ENCODE measurements at places on chromosomes 12 and 14. TPM values are rescaled to one million over a fixed set of nuclear protein-coding genes. Genes with fewer than 3 reads are reported as not detected.

SMIM41 gene
- 0.51 TPM for total RNA-seq

DNA sequence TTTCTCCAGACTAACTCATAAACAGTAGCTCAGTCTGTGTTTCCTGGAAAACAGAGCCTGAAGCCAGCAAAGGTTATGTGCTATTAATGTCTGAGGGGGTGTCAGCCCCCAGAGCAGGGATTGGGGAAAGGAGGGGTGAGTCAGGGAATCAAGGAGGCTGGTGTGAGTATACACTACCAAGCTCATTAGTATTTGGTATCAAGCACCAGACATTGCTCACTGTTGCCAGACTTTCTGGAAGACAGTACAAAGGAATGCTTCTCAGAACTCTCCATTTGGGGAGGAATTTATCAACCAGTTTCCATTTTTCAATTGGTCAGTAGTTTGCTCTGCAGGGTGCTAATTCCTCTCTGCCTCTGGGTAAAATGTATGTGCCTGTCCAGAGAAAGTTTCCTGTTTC lies 443.4 kb downstream of the GLT1D1 start:
- no peak for DNase-seq

DNA sequence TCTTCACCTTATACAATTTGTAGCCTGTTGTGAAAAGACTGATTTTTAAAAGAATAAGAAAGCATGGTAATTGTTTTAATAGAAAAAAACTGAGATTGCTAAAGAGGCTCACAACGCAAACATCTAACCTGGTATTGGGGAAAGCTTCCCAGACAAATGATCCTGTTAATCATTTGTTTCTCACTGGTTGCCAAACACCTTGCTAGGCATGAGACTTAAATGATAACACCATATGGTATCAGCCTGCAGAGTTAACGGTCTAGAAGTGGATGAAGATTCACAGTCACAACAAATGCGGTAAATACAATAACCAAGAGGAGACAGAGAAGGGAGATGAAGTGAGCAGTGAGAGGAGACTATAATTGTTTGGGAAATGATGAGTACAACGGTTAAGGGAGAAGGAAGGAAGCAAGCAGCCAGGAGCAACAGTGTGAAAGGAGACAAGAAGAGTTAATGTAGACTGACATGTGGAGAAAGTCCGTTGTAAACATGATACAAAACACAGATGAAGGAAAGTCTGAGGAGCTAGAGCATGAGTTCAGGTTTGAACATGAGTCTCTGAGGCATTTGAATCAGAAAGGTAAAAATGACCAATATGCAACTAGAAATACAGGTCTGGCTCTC lies 19.8 kb downstream of the GXYLT1 start:
- no peak for DNase-seq

DNA sequence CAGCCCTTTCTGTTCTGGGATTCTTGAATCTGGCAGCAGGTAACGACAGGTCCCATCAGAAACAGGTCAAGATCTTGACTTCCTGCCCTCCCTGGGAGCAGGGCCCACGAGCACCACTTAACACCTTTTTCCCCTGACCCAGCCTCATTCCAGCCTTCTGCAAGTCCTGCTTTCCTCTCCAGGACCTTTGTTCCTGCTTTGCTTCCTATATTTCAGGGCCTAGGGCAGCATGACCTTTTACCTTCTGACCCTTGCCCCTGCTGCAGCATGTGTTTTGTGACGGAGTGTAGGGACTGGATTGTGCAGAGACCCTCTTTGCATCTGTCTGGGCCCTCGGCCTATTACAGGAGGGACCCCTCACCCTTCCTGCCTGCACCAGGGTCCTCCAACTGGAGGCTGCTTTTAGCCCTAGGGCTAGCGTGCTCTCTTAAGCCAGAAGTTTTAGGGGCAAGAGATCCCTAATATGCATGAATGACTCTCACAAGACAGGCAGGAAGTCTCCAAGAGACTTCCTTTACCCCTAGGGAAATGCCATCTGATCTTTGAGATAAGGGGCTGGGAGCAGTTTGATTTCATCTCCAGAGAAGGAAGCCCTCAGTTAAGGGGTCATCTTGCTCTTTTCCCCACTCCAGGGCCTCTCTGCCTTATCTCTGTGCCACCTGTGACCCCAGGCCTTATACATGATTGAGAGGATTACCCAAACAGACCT lies 209.4 kb upstream of the BCL2L14 start:
- DNase-seq: no peak

DNA sequence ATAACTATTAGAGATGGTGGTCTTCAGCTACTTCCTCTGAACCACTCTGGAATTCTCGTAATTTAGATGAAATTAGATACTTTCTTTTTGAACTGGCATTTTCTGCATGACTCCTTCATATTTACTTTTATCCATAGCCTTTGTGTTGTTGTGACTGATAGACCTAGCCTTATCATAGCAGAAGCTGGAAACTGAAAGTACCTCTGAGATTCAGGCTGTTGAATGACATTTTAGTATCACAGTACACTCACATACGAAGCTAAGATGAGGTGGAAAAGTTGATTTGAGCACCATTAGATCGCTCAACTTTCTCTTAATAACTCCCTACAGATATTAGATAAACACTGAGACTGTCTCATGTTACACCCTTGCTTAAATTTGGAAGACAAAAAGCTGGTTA lies 525.1 kb upstream of the FBXO33 start:
- DNase-seq: no peak

DNA sequence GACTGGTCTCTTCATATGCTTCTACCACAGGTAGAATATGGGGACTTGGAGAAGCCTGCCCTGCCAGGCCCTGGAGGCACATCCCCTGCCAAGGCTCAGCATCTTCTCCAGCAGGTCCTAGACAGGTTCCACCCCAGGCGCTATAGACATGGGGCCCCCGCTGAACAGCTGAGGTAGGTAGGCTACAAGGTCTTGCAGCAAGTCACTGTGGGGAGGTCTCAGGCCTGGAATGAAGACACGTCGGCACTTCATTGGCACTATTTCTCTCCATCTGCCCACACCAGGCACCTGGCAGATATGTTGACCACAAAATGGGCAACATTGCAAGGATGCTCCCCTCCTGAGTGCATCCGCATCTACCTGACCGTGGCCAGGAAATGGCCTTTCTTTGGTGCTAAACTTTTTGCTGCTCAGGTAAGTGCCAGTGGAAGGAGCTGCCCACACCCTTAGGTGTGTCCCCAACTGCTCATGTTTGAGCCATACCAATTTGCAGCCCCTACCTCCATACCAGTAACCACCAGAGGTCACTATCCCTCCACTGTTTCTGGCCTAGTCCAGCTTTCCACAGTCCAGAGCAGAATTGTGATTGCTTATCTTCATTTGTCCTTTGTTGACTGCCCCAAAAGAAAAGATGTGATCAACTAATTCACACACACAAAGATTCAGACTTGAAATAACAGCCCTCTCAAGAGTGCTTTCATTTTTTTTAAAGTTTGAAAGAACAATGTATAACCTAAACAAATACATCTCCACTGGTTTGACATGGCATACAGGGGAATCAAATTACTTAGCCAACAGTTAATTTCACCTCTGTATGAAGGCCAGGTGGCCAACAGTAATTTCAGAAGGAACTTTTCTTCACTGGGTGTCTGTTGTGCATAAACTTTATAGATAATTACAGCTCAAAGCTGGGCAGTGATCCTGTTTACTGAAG lies 16.1 kb downstream of the PIGH start:
- DNase-seq: no peak

MGST1 gene
- 107 TPM for total RNA-seq

GRCh38 chr12:26884765-26885576 lies 52.0 kb upstream of the ITPR2 start:
- peak; percentile 84 for DNase-seq

DNA sequence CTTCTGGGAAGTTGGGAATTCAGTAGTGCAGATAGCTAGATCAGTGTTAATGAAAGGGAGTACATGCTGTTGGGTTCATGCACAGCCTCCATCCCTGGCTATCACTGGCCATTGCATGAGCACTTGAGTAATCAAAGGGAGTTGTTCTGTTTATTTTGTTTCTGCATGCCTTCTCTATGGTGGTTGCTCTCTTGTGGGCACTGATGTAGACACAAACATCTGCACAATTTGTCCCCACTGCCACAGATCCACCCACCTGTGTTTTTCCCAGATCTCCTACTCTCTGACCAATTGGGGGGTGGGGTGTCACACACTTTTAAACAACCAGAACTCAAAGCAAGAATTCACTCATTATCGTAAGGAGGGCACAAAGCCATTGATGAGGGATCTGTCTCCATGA lies 89.7 kb upstream of the DHRS4 start:
- no peak for DNase-seq

RASSF9 gene
- total RNA-seq: 1.9 TPM

FIGNL2 gene
- total RNA-seq: 0.40 TPM

- DNase-seq: no peak
Observed at GRCh38 chr12:42104784-42105183, 39.9 kb downstream of the GXYLT1 start.

GRCh38 chr12:8698132-8698851 lies 501 bp downstream of the RIMKLB start:
- DNase-seq: peak; percentile 88

DNA sequence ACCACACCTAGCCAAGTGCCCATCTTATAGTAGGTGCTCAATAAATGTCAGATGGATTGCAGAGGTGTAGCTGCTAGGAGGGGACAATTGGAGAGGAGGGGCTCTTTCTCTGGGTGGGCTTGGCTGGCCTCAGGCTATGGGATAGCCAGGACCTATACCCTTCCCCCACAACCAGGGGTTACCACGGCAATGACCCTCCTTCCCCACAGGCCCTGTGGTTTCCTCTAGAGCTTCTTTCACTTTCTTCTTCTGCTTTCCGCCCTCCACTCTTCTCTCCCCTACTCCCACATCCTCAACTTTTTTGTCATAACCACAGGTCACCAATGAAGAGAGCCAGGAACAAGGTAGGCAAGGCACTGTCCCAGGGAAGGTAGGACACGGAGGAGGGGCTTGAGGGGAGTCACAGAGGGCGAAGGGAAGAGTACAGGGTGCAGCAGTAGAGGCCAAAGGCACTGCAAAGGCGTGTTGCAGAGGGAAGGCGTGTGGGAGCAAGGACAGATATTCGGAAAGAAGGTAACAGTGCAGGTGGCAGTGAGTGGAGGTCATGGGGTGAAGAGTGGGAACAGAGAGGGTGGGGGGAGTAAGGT lies 1.9 kb upstream of the ITGB7 start:
- DNase-seq: peak; percentile 49

DNA sequence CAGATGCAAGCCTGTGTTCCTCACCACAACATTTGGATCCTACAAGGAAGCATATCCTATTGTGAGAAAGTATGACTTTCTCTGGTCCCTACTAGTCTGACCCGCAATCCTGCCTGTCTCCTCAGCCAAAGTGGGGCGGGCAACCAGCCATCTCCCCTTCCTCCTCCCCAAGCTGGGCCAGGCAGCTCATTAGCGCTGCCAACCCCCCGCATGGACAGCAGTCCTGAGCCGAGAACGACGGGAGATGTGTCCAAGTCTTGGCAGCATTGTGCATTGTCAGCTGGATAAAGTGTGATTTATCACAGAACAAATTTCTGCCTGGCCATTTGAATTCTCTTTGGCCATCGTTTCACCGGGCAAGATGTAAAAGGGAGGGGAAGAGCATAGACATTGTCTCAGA lies 139.4 kb downstream of the SLC15A4 start:
- no peak for DNase-seq

DNA sequence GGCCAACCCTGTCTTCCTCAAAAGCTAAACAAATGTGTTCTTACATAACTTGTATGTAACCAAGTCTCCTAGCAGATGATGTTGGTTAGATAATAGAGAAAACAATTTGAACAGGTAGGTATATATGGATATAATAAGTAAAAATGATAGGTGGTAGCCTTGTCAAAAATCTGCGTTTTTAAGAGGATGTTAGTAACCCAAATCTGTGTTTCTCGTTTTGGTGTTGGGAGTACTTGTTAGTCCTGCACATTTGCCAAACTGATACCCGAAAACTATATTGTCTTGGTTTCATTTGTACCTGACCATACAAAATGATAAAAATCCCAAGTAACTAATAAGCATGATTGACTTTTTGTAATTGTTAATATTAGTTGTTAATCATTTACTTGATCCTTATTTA lies 8.1 kb downstream of the SRSF5 start:
- no peak for DNase-seq

DNA sequence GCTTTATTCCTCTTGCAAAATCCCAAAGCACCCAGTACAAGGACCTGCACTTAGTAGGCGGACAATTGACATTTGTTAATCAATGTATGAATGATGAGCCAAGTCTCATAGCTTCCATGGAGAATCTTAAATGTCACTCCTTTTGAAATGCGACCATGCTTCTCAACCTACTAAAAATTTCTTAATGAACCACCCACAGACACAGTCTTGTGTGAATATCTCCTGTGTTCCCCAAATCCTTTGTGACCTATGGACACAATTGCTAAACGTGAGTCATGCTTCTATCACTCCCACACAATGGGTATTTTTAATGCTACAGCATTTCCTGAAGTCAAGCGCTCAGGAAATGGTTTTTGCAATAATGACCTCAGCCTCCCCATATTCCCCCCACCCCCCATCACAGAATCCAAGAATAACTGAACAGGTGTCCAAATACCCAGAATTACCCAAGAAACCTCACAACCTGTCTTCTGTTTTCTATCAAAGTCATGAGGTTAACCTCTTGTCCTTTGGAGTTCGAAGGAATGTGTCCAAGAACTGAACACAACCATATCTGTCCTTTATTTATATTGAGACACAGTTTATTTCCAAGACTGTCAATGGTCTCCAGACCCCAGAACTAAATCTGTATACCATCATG lies 163.6 kb upstream of the PLEKHG7 start:
- DNase-seq: no peak

SIRT4 gene
- total RNA-seq: 4.4 TPM

DNA sequence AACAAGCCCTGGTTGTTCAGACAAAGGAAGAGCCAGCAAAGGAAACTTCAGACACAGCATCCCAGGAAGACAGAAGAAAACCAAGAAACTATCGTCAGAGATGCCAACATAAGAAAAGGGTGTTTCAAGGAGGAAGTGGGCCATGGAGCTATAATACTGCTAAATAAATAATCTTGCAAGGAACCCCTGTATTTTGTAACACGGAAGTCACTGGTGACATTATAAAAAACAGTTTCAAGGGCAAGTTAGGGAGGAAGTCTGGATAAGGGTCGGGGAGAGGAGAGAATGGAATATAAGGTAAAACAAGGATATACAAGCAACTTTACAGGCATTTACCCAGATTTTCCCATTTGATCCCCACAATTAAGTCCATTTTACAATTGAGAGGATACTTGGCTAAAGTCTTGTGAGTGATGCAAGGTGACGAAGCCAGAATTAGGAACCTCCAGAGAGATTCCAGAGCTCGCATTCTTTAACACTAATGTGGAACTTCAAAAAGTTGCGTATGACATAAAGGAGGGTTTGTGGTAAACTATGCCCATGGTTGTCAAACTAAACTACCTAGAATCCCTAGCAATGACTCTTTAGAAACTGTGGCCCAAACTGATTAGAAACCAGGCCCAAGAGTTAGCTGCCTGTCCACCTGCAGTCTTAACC lies 46.4 kb downstream of the PPM1H start:
- no peak for DNase-seq

- no peak for DNase-seq
Observed at GRCh38 chr12:132178801-132179401, 34.6 kb downstream of the NOC4L start.

DNA sequence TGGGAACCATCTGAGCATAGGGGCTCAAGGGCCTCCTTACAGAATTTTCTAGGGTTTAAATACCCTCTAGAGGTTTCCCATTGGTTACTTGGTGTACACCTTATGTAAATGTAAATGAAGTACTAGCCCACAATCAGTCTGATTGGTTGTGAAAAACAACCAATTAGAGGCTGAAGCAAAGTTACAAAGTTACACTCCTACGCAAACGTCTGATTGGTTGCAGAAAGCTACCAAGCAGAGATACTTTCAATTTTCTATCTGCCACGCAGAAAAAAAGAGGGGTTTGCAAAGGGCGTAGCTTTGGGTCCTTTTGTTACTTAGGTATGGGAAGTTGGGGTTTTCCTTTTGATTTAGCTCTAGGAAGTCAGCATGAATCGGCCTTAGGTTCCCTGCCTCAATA lies 1.8 kb upstream of the TMEM19 start:
- no peak for DNase-seq
